ENCODE measurements at places on chromosomes 16 and 17. TPM values are rescaled to one million over a fixed set of nuclear protein-coding genes. Genes with fewer than 3 reads are reported as not detected.

- H3K36me3 ChIP-seq: no peaks in the 10 kb centered on the region
- no peaks in the 10 kb centered on the region for H3K27me3 ChIP-seq
- peaks cover 31% of the 10 kb centered on the region for H3K4me1 ChIP-seq
- DNase-seq: no peak
Observed at GRCh38 chr16:65316808-65317207, 194.9 kb upstream of the CDH11 start.

The SSTR5 gene
- polyA plus RNA-seq: not detected

DNA sequence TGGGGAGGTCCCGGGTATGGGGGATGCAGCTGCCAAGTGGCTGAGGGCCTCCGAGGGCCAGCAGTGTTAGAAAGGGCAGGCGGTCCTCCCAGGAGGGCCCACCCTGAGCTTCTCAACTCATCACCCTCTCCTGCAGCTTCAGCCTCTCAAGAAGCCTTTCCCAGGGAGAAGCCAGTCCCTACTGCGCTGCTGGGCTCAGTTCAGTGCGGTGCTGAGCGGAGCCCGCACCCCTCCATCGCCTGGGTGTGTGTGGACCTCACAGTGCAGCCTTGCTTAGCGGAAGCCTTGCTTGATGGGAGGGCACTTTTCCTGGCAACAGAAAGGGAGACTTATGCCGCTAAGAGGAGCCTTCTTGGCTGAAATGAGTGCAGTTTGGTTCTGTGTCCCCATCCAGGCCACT, 3.5 kb upstream of the APRT start:
- no peak overlapping the region for H3K27ac ChIP-seq
- H3K36me3 ChIP-seq: no peaks in the 10 kb centered on the region
- H3K4me3 ChIP-seq: no peak overlapping the region
- no peak for DNase-seq
- H3K4me1 ChIP-seq: peaks cover 6% of the 10 kb centered on the region

The CD7 gene
- polyA plus RNA-seq: 0.23 TPM

- H3K4me1 ChIP-seq: peaks cover 4% of the 10 kb centered on the region
- no peak overlapping the region for H3K4me3 ChIP-seq
- peaks cover 28% of the 10 kb centered on the region for H3K27me3 ChIP-seq
- no peaks in the 10 kb centered on the region for H3K36me3 ChIP-seq
- no peak for DNase-seq
Observed at GRCh38 chr17:58420827-58421226, 3.5 kb upstream of the RNF43 start.

GRCh38 chr16:3149630-3150345, 15.0 kb downstream of the ZNF213 start:
- H3K27me3 ChIP-seq: no peaks in the 10 kb centered on the region
- no peaks in the 10 kb centered on the region for H3K4me1 ChIP-seq
- H3K36me3 ChIP-seq: no peaks in the 10 kb centered on the region
- peak overlapping the region; percentile 50 for H3K27ac ChIP-seq
- DNase-seq: peak; percentile 78
- peak overlapping the region; percentile 76 for H3K4me3 ChIP-seq

The VTN gene
- polyA plus RNA-seq: 0.34 TPM

- no peak overlapping the region for H3K27ac ChIP-seq
- H3K27me3 ChIP-seq: no peaks in the 10 kb centered on the region
- DNase-seq: no peak
- 0 out of 2 replicates have a peak, but pooled peaks cover 7% of the 10 kb centered on the region for H3K4me1 ChIP-seq
Observed at GRCh38 chr17:58626905-58627304, 64.9 kb downstream of the TEX14 start.

DNA sequence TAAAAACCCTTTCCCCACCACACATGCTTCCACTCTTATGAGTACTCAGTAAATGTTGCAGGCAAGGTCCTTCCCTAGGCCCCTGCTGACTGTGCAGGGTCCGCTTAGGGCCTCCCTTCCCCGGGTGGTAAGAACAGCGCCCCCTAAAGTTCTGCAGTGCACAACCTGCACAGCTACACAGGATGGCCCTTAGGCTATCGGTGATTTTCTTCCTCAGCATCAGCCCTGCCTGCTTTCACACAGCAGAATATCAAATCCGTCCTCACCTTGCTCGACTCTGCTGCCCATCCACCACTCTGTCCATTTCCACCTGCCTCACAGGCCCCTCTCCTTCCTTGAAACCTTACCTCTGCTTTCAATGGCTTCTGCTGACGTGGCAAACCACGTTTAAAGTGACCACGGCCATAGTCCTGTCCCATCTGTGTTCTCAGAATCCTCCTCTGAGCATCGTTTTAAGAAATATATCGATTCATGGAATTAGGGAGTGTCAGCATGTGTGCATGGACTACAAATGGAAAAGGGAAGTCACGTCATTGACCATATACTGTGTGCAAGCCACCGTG, 51.4 kb upstream of the TMEM132E start:
- H3K36me3 ChIP-seq: no peaks in the 10 kb centered on the region
- no peak overlapping the region for H3K27ac ChIP-seq
- no peak for DNase-seq
- peaks cover 15% of the 10 kb centered on the region for H3K27me3 ChIP-seq

The PRSS21 gene
- polyA plus RNA-seq: not detected

The GAST gene
- polyA plus RNA-seq: not detected

- no peak within 1 kb of the TSS for H3K4me3 ChIP-seq
- no peaks in the 10 kb centered on the region for H3K36me3 ChIP-seq
- H3K27ac ChIP-seq: no peak within 1 kb of the TSS
Observed at GRCh38 chr16:20327444-20328041, at the start of gene GP2. Gene GP2 (minus strand): TSS chr16:20327513. CDS start chr16:20326431, 1,082 bp downstream.

- no peak overlapping the region for H3K27ac ChIP-seq
- peaks cover 30% of the 10 kb centered on the region for H3K36me3 ChIP-seq
- peaks cover 8% of the 10 kb centered on the region for H3K4me1 ChIP-seq
- no peaks in the 10 kb centered on the region for H3K27me3 ChIP-seq
Observed at GRCh38 chr16:50326264-50326663, 42.5 kb downstream of the BRD7 start.

The P3H4 gene
- polyA plus RNA-seq: 96.9 TPM

The TUBB3 gene
- 96.4 TPM for polyA plus RNA-seq

DNA sequence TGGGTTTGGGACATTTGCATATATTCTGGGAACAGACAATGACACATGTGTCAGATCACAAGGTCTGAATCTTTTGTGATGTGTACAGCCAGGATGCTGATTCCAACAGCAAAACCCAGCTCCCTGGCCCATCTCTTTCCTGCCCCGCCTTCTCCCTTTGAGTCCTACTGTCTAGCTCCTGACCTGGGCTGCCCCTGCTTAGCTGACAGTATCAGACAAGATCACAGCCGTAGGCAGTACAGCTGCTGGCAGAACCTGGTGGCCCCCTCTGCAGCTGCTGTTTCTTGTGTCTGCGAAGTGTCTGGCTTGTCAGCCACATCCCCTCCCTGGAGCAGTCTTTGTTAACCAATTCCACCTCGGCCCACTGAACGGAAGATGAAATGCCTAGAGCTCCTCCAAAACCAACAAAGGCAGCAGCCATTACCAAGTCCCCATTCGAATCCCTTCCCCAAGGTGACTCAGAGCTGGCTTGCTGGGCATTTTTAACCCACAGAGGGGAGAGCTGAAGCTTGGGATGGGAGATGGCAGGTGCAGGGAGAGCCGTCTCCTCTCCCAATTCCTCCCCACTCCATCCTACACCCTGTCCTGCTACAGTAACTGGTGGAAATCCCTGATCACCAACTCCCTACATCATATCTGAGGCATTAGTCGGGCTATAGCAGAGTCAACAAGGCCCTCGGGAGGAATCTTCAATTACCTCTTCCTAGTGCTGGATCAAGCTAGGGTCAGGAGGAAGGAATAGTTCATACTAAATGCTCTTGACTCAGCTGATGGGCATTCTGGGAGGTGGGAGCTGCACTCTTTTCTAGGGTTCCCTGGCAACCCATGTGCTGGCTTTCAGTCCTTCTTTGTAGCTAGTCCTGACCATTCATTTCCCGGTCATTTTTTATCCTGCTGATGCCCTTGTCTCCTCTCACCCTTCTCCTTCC, 5.8 kb downstream of the PIPOX start:
- no peaks in the 10 kb centered on the region for H3K36me3 ChIP-seq
- no peak overlapping the region for H3K27ac ChIP-seq
- DNase-seq: peak; percentile 36

The TBC1D3I gene
- polyA plus RNA-seq: not detected

GRCh38 chr17:4969047-4969550, 1.5 kb upstream of the SPAG7 start:
- H3K4me1 ChIP-seq: peaks cover 24% of the 10 kb centered on the region
- H3K27me3 ChIP-seq: no peaks in the 10 kb centered on the region
- no peaks in the 10 kb centered on the region for H3K36me3 ChIP-seq
- H3K4me3 ChIP-seq: peak overlapping the region; percentile 85
- peak overlapping the region; percentile 96 for H3K27ac ChIP-seq
- peak; percentile 93 for DNase-seq

GRCh38 chr17:43988301-43988700, 16.1 kb upstream of the NAGS start:
- no peaks in the 10 kb centered on the region for H3K4me1 ChIP-seq
- no peak for DNase-seq
- H3K27ac ChIP-seq: no peak overlapping the region
- H3K4me3 ChIP-seq: no peak overlapping the region

GRCh38 chr17:3827124-3827773, 18.8 kb downstream of the NCBP3 start:
- no peaks in the 10 kb centered on the region for H3K27me3 ChIP-seq
- H3K27ac ChIP-seq: no peak overlapping the region
- H3K4me3 ChIP-seq: no peak overlapping the region

DNA sequence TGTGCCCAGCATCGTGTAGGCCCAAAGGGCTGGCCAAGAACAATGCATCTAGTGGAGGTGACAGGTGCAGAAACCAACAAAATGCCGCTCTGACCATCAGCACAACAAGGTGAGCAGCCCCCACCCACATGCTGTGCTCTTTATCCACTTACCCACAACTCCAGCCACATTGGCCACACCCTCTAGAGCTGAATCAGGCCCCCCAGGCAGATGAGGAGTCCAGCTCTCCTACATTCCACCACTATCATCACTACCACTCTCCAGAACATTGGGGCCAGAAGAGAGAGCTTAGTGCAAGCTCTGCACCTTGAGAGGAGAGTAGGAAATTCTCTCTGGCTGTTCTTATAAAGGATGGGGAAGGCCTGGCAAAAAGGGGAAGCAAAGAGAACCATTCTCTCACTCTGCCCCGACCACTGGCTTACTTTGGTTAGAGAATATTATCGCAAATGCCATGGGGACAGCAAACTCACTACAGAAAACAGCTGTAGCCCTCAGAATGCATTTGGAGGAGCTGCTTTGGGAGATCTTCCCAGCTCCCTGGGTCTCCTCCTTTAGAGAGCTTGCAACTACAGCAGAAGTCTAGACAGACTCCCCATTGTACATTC, 75.0 kb downstream of the TMEM132E start:
- no peak for DNase-seq
- no peak overlapping the region for H3K4me3 ChIP-seq
- H3K36me3 ChIP-seq: no peaks in the 10 kb centered on the region
- no peak overlapping the region for H3K27ac ChIP-seq
- H3K27me3 ChIP-seq: peaks cover 18% of the 10 kb centered on the region
- no peaks in the 10 kb centered on the region for H3K4me1 ChIP-seq

Measured in GM23248 (cell line).